ENCODE measurements at places on chromosomes 2 and 18.

DNA sequence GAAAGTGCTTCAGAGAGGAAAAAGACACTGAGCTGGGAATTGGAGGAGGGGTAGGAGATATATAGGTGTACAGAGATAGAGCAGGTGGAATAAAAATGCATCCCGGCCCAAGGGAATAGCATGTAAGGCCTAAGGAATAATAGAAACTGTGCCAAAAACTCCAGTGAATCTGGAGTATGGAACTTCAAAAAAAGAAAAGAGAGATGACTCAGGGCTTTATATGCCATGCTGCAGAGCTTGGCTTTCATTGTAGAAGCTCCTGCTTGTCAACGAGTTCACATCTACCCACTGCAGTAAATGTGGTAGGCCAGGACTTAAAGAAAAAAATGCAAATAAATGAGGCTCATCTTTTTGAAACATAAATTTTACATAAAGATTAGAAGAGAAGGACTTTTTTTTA, 131.8 kb downstream of the MREG start:
- no peak for DNase-seq

GRCh38 chr2:64923385-64923710, 65.9 kb upstream of the SLC1A4 start:
- no peak for DNase-seq

DNA sequence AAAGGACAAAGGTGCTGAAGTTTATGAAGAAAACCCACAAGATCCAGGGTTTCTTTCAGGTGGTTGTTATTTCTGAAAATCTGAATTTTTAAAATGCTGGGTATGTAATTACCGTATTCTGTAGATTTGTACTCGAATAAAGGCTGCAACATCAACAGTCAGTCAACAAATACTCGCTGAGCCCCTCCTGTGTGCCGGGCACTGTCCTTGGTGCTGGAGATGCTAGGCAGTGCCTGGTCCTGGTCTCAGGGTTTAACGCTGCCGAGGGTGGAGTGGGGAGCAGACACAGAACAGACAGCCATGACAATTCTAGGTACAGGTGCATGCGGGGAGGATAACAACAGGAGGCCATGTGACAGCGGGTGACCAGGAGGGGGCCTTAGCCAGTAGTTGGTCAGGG, 27.2 kb upstream of the PDIA6 start:
- DNase-seq: no peak

DNA sequence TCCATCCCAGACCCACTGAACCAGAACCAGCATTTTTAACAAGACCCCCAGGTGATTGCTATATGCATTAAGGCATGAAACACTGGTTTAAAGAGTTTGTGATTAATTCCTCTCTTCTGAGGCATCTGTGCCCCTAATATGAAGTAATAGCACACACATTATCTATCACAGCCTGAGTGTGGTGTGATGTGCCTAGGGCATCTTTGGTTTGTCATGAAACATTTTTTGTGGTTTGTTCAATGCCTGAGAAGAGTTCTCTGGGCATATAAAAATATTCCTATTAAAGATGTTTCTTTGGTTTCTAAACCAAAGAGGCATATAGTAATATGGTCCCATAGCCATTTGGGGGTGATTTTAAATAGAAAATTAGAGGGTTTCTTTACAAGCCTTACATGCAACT, 221.7 kb upstream of the SPOPL start:
- no peak for DNase-seq

GRCh38 chr2:173463846-173464245, 109.2 kb downstream of the CDCA7 start:
- no peak for DNase-seq

- DNase-seq: no peak
Measured at GRCh38 chr2:217552081-217552480, 450.7 kb downstream of the TNS1 start.

GRCh38 chr2:137050949-137051348, 285.6 kb downstream of the THSD7B start:
- no peak for DNase-seq

DNA sequence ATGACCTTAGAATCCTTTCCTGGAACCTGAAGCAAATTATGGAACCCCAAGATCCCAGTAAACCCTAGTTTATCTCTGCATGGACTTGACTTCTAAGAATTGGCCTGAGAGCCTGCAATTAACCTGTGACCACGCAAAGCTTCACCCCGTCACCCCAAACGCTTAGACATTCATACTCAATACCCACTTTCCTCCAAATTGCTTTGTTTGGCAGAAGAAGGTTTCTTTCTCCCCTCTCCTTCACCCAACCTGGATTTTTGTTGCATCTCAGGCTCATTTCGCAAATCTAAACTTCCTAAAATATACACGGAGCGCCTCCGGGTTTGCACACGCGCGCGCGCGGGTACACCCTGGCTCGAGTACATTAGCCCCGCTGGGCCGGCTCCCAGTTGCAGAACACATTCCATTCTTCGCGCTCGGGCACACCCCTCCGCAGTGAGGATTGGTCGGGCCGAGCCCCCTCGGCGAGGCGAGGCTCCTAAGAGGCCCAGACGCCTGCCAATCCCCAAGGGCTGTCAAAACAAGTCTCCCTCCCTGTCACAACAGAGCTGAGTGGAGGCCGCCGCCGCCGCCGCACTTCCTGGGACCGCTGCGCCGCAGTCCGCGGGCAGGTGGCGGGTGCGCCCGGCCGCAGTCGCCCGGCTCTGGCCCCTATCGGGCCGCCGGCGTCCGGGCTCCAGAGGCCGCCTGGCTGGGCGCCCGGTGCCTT, at the start of gene PLCL1:
Gene PLCL1 (plus strand): TSS at position 545 of the 709 bp plus-strand sequence.
- peak; percentile 27 for DNase-seq

- no peak for DNase-seq
Measured at GRCh38 chr2:106565599-106565998, 78.4 kb downstream of the CD8B2 start.

- DNase-seq: no peak
Measured at GRCh38 chr2:111946294-111947114, 48.1 kb downstream of the MERTK start.

DNA sequence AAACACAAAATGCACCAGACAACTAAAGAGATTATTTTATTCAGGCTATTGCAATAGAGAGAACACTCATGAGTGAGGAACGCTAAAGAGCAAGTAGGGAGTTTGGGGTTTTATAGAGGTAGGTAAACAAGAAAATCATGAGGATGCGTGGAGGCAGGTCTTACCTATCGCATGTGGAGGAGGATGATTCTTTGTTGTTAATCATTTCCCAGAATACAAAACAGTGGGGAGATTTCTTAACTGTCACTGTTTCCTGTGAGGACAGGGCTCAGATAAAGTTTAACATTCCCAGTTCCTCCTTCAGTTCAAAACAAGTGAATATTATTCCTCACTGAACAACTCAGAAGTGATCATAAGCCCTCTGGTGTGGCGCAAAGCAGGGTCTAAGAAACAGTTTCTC, 156.1 kb upstream of the MGAT5 start:
- DNase-seq: no peak

DNA sequence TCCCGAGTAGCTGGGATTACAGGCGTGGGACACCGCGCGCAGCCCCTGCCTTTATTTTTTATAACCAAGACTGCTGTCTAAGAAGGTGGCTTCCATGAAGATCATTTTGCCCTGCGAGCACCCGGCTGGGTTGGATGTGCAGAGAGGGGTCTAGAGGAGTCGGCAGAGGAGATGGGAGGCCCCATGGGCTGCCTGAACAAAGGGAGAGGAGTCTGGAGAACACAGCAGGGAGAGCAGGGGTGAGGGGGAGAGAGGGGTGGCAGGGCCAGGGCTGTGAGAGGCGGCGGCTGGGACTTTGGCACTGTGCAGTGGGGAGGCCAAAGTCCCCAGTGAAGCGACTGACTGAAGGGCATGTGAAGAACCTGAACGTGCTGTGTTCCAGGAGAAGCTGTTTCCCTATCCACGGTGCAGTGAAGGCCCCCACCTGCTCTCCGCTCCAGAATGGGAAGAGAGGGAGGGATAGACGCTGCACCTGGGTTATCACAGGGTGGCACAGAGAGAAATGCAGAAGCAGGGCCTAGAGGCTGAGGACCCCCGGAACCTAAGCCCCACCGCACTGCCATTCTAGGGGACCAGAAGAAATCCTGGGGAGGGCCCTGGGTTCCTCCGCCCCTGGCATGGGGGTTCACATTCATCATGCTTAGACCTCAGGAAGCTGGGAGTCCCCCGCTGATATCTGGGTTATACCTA, 24.8 kb upstream of the FOSL2 start:
- no peak for DNase-seq

DNA sequence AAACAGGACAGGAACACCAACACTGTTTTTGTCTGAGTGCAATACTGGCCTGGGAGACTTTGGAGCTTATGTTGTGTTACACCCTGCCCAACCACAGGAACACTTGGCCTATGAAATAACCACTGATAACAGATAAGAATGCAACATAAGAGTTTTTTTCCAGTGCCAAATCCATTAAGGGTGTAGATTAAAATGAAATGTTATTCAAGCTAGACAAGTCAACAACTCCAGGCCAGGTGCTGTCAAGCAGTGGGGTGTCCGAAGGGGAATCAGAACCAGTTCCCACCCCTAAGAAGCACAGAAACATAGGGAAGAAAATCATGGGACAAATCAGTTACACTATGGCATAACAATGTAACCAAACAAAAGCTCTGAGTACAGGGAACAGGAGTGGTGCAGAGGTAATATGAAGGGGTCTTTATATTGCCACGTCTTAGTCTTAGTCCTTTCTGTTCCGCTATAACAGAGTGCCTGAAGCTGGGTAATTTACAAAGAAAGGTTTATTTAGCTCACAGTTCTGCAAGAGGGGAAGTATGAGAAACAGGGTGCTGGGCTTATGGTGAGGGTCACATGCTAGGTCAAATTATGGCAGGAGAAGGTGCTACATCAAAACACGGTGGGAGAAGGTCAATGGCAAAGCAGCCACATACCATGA, 3.8 kb downstream of the AFG3L2 start:
- no peak for DNase-seq

DNA sequence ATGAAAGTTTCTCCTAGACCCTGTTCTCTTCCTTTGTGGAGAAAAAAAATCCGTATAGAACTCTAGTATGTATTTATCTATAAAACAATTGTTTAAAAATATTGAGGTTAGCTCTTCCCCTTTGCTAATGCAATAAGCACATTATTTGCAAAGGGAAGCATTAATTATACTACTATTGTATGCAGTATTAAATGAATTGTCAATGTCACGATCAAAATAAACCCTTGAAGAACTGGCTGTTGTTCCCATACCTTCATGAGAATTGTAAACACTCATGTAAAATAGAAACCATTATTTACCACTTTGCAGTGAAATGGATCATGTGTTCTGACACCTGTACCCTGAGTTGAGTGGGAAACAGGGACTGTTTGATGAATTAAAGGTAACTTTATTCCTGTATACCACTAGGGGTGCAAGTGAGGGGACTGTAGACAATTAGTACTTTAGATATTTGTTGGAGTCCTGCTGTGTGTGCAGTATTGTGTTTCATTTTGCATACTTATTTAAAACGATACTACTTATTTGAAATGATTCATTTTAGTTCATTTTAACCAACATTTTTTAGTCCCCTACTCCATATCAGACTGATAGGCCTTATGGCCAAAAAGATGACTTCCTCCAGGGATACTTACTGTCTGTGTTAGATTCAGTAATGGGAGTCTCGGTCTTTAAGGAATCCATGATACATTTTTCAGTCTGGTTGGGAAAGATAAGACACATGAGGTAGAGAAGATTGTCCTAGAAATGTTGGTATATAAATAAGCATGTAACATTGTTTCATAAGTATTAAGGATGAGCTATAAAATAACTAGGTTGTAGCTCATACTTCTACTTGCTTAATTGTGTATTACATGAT, 7.9 kb downstream of the PKP4 start:
- no peak for DNase-seq

DNA sequence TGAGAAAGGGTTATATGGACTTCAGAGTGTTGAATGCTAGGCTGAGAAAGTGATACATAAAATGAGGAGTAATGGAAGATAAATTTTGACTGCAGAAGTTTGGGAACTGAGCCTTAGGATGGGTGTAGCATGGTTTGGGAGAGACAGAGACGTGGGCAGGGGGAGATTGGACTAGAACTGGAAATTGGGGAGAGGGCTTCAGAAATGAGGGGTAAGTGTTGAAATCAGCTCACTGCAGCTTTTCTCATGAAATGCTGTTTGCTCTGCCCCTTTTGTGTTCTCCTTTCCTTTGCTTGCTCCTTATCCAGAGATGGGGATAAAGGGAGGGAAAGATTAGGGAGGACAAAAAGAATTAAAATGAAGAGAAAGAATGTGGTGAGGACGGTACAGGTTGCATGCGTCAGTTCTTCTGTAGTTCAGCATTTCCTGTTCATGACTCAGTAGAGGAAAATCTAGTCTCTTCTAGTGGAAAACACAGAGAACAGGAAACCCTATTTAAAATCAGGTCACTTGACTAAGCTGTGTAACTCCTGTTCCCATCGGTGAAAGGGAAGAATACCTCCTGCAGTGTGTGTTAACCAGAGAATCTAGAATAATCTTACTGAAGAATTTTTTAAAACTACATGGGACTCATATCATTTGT, 105.6 kb downstream of the CRIM1 start:
- DNase-seq: no peak

- DNase-seq: peak; percentile 9
Measured at GRCh38 chr2:49199266-49199665, 45.0 kb upstream of the FSHR start.

- DNase-seq: no peak
Measured at GRCh38 chr18:12408247-12408869, 629 bp downstream of the PRELID3A start.

- DNase-seq: no peak
Measured at GRCh38 chr2:230938098-230938497, 13.1 kb upstream of the GPR55 start.

GRCh38 chr2:204114295-204115136, 178.0 kb downstream of the ICOS start:
- DNase-seq: no peak

DNA sequence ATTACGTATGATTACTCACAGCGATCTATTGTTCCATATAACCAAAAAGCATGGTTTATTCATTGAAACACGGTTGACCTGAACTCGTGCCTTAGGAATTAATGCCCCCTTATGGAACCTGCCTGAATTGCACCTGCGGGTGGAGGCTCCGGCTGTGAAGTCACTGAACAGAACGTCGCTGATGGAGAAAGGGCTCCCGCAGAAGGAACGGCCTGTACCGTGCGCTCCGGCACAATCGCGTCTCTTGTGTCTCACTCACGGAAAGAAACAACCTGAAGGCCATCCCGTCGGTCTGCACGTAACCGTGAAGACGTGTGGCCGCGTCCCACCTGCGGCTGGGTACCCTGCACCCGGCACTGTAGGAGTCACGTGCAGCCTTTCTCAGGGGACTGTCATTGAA, 133.1 kb downstream of the NFATC1 start:
- no peak for DNase-seq

- no peak for DNase-seq
Measured at GRCh38 chr2:224958462-224958857, 83.8 kb downstream of the DOCK10 start.

GRCh38 chr2:53863538-53864227, 3.9 kb upstream of the GPR75 start:
- no peak for DNase-seq

DNA sequence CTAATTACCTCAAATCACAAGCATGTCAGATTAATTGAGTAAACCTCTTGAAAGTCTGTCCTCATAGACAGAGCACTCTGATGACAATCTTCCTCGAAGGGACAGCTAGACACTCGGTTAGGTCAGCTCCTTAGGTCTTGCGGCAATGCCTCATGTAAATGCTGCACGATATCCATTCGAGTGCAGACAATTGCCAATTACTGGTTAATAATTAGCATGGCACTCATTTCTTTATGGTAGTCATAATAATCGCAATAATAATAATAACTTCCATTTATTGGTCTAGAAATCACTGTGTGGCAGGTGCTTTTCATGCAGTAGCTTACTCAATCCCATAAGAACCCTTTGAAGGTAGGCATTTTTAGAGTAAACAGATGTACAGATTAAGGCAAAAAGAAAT, 44.7 kb upstream of the DSC1 start:
- DNase-seq: no peak

Measured in NCI-H187 (cell line).